Prostate gland (tissue), 2 donors: ENCODE measurements at places on chromosomes 13 and 19. TPM values are rescaled to one million over a fixed set of nuclear protein-coding genes. Genes with fewer than 3 reads are reported as not detected.

DNA sequence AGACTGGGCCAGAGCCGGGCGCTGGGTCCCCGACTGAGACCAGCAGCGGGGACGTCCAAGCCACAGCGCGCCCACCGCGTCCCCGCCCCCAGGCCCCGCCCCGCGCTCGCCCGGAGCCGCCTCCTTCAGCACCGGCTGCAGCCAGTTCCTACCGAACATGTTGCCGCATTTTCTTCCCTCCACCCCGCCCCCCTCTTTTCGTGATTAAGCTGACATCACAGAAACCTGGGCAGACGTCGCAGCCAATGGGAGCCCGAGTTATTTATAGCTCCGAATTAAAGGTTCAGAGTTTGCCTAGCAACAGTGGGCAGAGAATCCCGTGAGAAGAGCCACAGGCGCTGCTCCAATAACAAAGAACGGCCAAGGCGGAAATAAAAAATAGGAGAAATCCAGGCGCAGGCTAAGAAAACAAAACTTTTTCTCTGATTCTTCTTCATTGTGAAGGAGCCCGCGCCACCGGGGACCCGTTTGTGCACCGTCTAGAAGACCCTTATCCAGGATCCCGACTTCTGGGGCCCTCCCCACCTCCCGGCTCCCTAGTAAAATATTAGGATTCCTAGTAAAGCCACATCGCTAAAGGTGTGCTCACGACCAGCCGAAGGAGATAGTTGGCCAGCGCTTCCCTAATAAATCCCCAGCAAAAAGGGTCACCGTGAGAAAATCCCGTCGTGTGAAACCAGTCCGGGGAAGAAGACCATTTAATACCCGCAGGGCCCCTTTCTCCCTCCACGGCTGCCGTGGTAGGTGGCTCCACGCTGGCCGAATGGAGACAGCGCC is 61.7 kb downstream of the SERP2 start:
- H3K4me3 ChIP-seq, result peak overlapping the region; percentile 72
- H3K36me3 ChIP-seq, result no peaks in the 10 kb centered on the region
- H3K4me1 ChIP-seq, result peaks cover 3% of the 10 kb centered on the region

- H3K4me3 ChIP-seq, result no peak overlapping the region
- no peak overlapping the region for H3K27ac ChIP-seq
- no peaks in the 10 kb centered on the region for H3K27me3 ChIP-seq
Observed at GRCh38 chr19:7908078-7908699, 4.5 kb downstream of the MAP2K7 start.

DNA sequence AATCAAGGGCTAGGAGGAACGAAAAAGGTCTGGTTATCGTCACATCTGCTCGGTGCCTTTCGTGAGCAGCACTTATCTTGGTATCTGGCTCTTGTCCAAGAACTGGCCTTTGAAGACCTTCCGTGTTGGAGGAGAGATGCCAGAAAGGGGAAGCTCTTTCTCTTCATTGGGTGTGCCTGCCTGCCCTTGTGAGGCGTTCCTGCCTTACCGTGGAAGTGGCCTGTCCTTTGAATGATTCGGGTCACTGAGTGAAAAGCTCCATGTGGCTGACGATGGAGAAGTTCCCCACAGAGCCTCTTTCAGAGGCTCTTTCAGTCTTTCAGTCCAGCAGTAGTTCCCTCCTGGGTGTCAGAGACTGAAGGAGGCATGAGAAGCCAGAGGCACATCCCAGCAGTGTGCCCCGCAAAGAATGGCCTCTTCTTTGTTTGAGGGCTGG is 121.5 kb upstream of the SLC10A2 start:
- no peak overlapping the region for H3K27ac ChIP-seq
- no peaks in the 10 kb centered on the region for H3K36me3 ChIP-seq
- no peaks in the 10 kb centered on the region for H3K27me3 ChIP-seq
- no peaks in the 10 kb centered on the region for H3K4me1 ChIP-seq
- no peak for DNase-seq

DNA sequence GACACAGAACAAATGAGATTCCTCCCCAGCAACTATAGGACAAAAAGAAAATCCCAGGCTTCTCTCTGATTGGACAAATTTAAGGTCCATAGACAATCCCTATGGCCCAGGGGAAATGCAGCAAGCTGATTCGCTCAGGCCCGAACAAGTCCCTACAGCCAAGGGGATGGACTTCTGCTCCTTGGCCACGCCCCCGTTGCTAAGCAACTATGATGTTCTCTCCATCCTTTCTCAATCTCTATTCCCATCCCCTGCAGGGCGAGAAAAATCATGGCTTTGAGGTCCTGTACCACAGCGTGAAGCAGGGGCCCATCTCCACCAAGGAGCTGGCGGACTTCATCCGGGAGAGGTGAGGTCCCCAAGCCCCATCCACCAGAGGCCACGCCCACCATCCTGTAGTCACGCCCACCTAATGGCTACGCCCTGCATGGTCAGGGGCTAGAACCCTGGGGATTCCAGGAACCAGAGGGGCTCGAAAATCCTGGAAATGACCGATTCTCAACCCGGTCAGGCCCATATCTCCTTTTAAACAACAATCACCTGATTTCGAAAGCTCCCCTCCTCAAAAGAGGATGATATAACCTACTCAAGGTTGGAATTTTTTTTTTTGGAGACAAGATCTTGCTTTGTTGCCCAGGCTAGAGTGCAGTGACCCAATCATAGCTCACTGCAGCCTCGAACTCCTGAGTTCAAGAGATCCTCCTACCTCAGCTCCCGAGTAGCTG is 11.4 kb downstream of the FCHO1 start:
- H3K36me3 ChIP-seq, result no peaks in the 10 kb centered on the region
- H3K4me1 ChIP-seq, result no peaks in the 10 kb centered on the region
- H3K27me3 ChIP-seq, result no peaks in the 10 kb centered on the region
- DNase-seq, result no peak
- no peak overlapping the region for H3K4me3 ChIP-seq

GRCh38 chr19:12603714-12604113 is 6.9 kb downstream of the ZNF490 start:
- H3K27ac ChIP-seq, result no peak overlapping the region
- no peak for DNase-seq
- H3K36me3 ChIP-seq, result no peaks in the 10 kb centered on the region
- H3K4me3 ChIP-seq, result no peak overlapping the region
- no peaks in the 10 kb centered on the region for H3K27me3 ChIP-seq
- H3K4me1 ChIP-seq, result no peaks in the 10 kb centered on the region

- H3K36me3 ChIP-seq, result no peaks in the 10 kb centered on the region
- peak; percentile 74 for DNase-seq
- H3K27ac ChIP-seq, result peak overlapping the region; percentile 77
- H3K4me1 ChIP-seq, result peaks cover 13% of the 10 kb centered on the region
Observed at GRCh38 chr19:33293255-33294057, 8.9 kb downstream of the CEBPA start.

- no peak overlapping the region for H3K27ac ChIP-seq
- H3K4me1 ChIP-seq, result no peaks in the 10 kb centered on the region
Observed at GRCh38 chr13:79918620-79919019, 422.3 kb downstream of the SPRY2 start.

The RFPL4AL1 gene
- not detected for total RNA-seq

- H3K27ac ChIP-seq, result peak overlapping the region; percentile 13
- H3K36me3 ChIP-seq, result no peaks in the 10 kb centered on the region
- H3K4me1 ChIP-seq, result no peaks in the 10 kb centered on the region
- H3K4me3 ChIP-seq, result no peak overlapping the region
Observed at GRCh38 chr13:97339019-97339987, 94.7 kb upstream of the RAP2A start.

- no peak overlapping the region for H3K27ac ChIP-seq
- H3K36me3 ChIP-seq, result no peaks in the 10 kb centered on the region
- H3K4me3 ChIP-seq, result no peak overlapping the region
Observed at GRCh38 chr13:88395804-88396203, 724.6 kb downstream of the SLITRK5 start.

DNA sequence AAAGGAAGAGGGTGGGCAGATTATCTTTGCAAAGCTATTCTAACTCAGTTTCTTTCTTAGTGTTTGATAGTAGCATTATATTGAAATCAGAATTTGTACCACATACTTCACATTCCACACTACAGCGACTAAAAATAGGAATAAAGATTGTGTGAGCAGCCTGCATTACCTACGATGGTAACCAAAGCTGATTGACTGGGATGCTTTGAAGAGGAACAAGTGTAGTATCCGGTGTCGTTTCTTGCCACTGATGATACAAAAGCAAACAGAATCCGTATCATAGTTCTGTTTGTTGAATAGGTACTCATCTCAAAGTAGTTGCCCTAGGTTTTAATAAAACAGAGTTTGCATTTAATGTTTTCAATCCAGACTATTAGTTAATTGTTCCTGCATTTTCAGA is 51.2 kb downstream of the FLT3 start:
- H3K36me3 ChIP-seq, result no peaks in the 10 kb centered on the region
- no peak overlapping the region for H3K4me3 ChIP-seq
- no peak for DNase-seq
- H3K4me1 ChIP-seq, result no peaks in the 10 kb centered on the region
- no peaks in the 10 kb centered on the region for H3K27me3 ChIP-seq

The KL gene
- total RNA-seq, result 13.9 TPM

DNA sequence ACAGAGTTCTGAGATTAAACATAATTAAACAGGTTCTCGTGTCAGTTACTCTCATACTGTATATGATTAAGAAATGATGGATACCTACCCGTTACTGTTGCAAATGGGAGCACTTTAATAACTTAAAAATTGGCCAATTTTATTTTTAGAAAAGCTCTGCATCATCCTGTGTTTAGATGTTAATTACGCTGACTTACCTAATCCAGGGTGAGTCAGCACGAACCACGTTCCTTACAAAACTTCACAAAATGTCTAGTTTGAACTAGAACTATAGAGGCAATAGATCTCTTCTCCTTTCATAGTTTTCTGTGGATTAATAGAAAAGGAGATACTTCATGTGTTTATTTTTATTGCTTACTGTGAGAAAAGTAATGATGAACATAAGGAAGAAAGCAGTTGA is 363.9 kb downstream of the MYO16 start:
- H3K4me3 ChIP-seq, result no peak overlapping the region
- no peaks in the 10 kb centered on the region for H3K36me3 ChIP-seq
- H3K27ac ChIP-seq, result no peak overlapping the region
- H3K4me1 ChIP-seq, result no peaks in the 10 kb centered on the region
- H3K27me3 ChIP-seq, result no peaks in the 10 kb centered on the region
- no peak for DNase-seq

DNA sequence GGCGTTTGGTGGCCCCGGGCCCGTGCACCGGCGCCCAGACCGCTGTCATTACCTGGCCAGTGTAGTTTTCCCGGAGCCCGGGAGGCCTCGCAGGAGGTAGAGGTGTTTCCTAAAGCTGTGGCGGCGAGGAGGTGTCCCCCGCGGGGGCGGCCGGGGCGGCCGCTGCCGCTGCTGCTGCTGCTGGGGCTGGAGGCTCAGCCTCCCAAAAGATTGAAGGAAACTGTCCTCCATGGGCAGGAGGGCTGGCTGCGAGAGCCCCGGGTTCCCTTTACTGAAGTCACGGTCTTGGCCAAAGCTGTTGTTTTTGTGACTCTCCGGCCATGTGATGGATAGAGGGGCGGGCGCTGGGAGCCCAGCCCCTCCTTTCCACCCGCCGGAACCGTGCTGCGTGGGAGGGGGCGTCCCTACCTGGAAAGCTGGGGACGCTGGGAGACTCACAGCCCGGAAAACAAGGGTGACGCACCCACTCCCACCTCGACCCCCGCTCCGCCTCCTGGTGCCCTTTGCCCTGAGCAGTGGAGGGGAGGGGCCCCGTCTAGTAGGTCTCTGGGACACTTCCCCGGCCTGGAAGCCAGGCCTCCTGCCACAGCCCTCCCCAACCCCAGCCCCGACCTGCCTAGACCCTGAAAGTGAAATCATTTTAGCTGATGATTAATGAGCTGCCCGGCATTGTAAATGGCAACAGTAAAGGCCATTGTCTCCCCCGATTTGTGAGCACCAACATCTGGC is at the start of gene N4BP2L1:
Gene N4BP2L1, minus strand, starts transcription at position 279 of the 729 bp plus-strand sequence. Its CDS starts 48 bp downstream, at position 231.
- peak within 1 kb of the TSS; percentile 69 for H3K4me3 ChIP-seq
- H3K27ac ChIP-seq, result peak within 1 kb of the TSS; percentile 89
- no peaks in the 10 kb centered on the region for H3K4me1 ChIP-seq
- no peaks in the 10 kb centered on the region for H3K36me3 ChIP-seq
- H3K27me3 ChIP-seq, result no peaks in the 10 kb centered on the region

DNA sequence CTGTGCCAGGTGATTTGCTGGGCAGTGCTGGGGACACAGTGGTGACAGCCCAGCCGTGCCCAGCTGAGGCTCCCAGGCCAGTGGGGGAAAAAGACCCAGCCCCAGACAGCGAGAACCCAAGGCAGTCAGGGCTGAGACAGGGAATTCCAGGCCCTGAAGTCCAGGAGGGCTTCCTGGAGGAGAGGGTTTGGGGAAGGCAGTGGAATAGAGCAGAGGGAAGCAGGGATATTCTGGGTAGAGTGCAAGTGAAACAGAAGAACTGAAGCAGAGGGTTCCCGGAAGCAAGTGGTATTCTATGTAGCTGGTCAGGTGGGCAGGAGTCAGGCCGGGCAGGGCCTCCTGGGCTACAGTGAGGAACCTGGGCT is 1.3 kb upstream of the CEACAM16 start:
- H3K27me3 ChIP-seq, result no peaks in the 10 kb centered on the region
- H3K27ac ChIP-seq, result no peak overlapping the region
- H3K4me3 ChIP-seq, result no peak overlapping the region
- no peaks in the 10 kb centered on the region for H3K4me1 ChIP-seq

DNA sequence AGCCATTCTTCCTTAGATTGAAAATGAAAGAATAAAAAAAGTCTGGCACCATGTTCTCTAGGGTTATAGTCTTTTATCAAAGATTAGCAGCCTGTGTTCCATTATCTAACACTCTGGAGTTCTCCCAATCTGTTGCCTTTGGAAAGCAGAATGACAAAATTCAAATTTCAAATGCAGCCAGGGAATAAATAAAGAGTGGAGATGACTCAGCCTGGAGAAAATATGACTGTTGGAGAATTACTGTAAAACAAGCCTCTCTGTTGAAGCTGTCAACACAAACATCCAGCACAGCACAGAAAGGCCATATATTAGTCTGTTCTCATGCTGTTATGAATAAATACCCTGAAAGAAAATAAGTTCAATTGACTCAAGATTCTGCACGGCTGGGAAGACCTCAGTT is 650.5 kb upstream of the SLC10A2 start:
- H3K4me1 ChIP-seq, result no peaks in the 10 kb centered on the region
- H3K27me3 ChIP-seq, result no peaks in the 10 kb centered on the region
- H3K4me3 ChIP-seq, result no peak overlapping the region
- no peaks in the 10 kb centered on the region for H3K36me3 ChIP-seq

DNA sequence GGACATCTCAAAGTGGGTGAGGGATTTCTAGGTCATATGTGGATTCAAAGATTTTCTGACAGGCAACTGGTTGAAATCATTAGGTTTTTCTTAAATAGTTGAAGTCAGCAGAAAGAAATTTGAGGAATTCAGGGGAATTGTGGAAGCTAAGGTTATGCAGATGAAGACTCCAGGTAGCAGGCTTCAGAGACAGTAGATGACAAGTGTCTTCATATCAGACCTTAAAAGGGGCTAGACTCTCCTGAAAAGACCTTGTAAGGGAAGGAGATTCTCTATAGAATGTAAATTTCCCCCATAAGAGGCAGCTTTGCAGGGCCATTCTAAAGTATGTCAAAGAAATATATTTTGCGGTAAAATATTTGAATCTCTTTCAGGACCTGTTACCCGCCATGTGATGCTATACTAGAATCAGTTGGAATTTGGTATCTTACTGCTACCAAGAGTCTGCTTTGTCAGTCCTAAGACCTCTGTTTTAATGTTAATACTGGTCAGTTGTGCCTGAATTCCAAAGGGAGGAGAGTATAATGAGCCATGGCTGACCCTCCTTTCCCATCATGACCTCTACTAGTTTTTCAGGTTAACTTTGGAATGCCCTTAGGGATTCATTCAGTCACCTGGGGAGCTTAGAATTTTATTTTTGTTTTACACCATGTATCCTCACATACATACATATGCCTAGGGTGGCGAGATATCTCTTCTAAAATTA is 1115.5 kb upstream of the SLC10A2 start:
- no peak for DNase-seq
- no peaks in the 10 kb centered on the region for H3K36me3 ChIP-seq
- no peak overlapping the region for H3K4me3 ChIP-seq
- H3K27ac ChIP-seq, result no peak overlapping the region
- no peaks in the 10 kb centered on the region for H3K27me3 ChIP-seq

- peaks cover 37% of the 10 kb centered on the region for H3K36me3 ChIP-seq
- no peak for DNase-seq
- no peaks in the 10 kb centered on the region for H3K4me1 ChIP-seq
- H3K27me3 ChIP-seq, result no peaks in the 10 kb centered on the region
Observed at GRCh38 chr19:49106648-49107135, 7.5 kb upstream of the LIN7B start.
